ENCODE measurements at places on chromosomes 11 and 22. TPM values are rescaled to one million over a fixed set of nuclear protein-coding genes. Genes with fewer than 3 reads are reported as not detected.

Gene DRD2
- total RNA-seq = not detected

Gene P4HA3
- not detected for total RNA-seq

Gene SLC22A12
- not detected for total RNA-seq

Gene RBM4
- 132 TPM for total RNA-seq

Gene ANGPTL5
- not detected for total RNA-seq

Gene MMP13
- not detected for total RNA-seq

Gene CCDC87
- total RNA-seq = not detected

Gene DGCR6
- total RNA-seq = 1.6 TPM

Gene OR10D3
- not detected for total RNA-seq

Gene KRTAP5-10
- total RNA-seq = 0.26 TPM

Gene LIPT2
- 4.3 TPM for total RNA-seq

Gene CLMP
- 0.66 TPM for total RNA-seq

Gene TRIM51
- not detected for total RNA-seq

Gene DNHD1
- total RNA-seq = 21.1 TPM

Gene SLC43A3
- 70.4 TPM for total RNA-seq

Gene SMIM35
- 0.05 TPM for total RNA-seq

Gene CECR2
- total RNA-seq = 0.02 TPM

Gene ASPHD2
- total RNA-seq = 8.8 TPM

Gene FGF19
- total RNA-seq = not detected

Gene PRODH
- total RNA-seq = 0.50 TPM

Gene EFEMP2
- total RNA-seq = 10.5 TPM

Gene FGF3
- not detected for total RNA-seq

Gene CARD18
- not detected for total RNA-seq

Gene PLXNB2
- 16.1 TPM for total RNA-seq

Gene TCIRG1
- total RNA-seq = 245 TPM

Gene C11orf91
- total RNA-seq = not detected

Gene PRR33
- not detected for total RNA-seq

Gene RAB3IL1
- total RNA-seq = not detected

Gene E2F8
- 35.5 TPM for total RNA-seq

Gene GSTT2B
- not detected for total RNA-seq

Gene TMEM135
- 37.4 TPM for total RNA-seq
